ENCODE measurements at places on chromosomes 11 and 22.

DNA sequence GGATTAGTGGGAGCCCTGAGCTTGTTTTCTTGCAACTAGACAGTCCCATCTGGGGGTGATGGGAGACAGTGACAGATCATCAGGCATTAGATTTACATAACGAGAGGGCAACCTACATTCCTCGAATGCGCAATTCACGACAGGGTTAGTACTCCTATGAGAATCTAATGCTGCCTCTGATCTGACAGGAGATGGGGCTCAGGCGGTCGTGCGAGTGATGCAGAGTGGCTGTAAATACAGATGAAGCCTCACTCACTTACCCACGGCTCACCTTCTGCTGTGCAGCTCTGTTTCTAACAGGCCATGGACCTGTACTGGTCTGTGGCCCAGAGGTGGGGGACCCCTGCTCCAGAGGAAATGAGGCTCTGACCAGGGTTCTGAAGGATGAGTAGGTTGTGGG, 125.5 kb downstream of the FBXO7 start:
- no peak for DNase-seq

DNA sequence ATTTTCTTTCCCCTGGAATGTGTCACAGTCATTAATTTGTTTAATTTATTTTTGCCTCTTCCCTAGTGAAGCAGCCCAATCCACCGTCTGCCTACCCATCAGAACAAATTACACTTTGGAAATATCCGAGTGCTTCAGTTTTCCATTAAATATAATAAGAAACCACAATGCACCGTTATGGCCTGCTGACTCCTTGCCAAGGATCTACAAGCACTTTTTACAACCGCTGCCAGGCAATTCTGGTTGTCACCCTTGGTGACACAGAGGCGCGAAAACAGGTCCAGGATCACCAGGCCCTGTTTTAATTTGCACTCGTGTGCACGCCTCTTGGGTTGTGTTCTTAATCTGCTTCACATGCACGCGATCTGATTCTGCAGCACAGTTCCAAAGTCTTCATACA, 43.9 kb downstream of the KIRREL3 start:
- DNase-seq, result no peak

DNA sequence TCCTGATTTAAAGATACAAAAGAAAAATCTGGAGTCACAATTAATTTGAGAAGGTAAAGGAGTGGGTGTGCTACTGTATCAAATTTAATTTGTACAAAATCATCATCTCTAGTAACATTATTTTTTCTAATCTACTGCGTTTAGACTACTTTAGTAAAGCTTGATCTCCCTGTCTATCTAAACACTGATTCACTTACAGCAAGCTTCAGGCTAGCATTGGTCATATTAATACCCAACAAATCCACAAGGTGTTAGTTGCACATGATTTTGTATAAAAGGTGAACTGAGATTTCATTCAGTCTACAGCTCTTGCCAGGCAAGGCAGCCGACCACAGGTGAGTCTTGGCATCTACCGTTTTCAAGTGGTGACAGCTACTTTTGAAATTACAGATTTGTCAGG, at the start of gene FSHB:
Gene FSHB (plus strand): TSS at position 301 of the 400 bp plus-strand sequence. CDS start 889 bp downstream, outside the sequence.
- no peak for DNase-seq

GRCh38 chr11:116958246-116958645, 120.8 kb upstream of the APOA1 start:
- no peak for DNase-seq

DNA sequence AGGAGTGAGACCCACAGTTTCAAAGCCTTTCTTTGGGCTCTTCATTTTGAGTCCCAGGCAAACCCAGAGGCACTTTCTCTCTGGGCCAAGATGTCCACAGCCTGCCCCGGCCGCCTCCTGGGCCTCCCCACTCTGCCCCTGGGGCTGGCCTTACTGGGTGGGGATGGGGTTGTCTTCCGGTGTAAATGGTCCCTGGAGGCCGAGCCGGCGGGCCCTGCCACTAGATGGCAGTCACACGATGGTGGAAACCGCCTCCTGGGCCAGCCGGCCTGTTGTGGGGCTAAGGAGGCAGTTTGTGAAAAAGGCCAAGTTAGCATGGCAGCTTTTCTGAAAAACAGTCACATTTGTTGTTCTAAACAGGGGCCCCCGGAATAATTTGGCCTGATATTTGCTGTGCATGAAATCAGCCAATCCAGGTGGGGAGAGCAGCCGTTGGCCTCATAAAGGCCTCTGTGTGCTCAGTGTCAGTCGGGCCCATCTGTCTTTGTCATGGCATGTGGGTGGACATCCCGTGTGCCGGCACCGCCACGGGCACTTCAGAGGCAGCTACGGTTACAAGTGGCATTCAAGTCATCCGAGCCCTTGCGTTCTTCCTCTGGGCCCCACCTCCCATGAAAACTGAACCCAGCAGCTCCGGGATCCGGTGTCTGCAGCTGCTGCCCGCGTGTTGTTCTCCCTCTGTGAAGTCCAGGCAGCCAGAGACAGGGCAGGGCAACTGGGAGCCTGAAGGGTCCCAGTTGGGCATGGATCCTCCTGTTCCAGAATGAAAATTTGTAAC, 6.5 kb downstream of the MRPL23 start:
- DNase-seq, result no peak

GRCh38 chr11:123176785-123177184, 18.3 kb downstream of the CLMP start:
- DNase-seq, result no peak

DNA sequence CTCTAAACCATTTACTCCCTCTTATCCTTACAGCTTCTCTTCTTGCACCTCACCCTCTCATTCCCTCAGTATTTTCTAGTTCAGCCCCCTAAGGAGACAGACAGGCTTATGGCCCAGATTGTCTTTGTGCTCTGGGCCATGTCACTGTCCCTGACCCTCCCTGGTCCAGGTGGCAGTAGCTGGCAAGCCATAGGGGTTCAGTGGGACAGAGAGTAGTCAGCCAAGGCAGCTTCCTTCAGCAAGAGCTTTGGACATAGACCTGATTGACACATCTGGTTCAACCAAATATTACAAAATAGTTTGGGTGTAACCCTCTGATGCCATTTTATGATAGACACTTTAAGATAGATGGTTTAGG, 53.9 kb downstream of the NCAM1 start:
- DNase-seq, result no peak

- DNase-seq, result no peak
Measured at GRCh38 chr11:120188811-120189455, 21.9 kb upstream of the OAF start.

GRCh38 chr11:20112291-20113148, 47.8 kb downstream of the DBX1 start:
- no peak for DNase-seq

DNA sequence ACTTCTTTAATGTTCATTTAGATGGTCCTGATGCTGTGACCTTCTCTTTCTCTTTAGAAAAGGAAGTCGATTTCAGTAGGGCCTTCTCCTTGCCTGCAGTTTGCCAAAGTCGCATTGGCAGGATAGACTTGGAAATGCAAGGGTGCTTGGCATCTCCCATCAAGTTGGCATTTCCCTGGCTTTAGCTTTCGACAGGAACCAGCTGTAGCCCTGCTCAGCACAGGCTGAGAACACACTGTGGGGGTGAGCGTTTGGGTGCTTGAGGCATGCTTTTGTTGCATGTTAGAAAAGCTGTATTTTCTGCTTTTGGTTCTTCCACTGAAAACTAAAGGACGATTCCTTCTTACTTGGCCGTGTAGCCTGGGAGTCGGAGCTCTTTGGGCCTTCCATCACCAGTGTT, 37.7 kb downstream of the LDLRAD3 start:
- DNase-seq, result no peak

- DNase-seq, result no peak
Measured at GRCh38 chr11:13207665-13208594, 69.7 kb upstream of the BMAL1 start.

GRCh38 chr11:80443177-80443576, 1002.3 kb upstream of the TENM4 start:
- DNase-seq, result no peak

- DNase-seq, result no peak
Measured at GRCh38 chr11:127233998-127234397, 233.4 kb upstream of the KIRREL3 start.

DNA sequence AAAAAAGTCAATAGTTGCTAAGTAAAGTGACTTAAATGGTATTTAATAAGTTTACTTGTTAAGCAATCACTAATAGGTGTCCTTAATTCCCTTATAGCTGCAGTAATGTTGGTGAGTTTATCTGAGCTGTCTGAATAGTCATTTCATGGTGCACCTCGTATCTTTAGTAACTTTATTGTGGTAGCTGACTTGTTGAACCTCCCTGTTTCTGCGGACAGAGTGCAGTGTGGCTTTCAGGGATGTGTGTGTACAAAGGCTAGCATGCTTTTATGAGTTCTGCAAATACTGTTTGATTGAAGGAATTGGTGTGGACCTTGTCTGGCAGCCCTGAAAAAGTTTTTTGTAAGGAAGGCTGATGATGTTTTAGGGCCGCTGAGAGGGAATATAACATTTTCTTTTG, 2.6 kb downstream of the ZNRF3 start:
- no peak for DNase-seq

DNA sequence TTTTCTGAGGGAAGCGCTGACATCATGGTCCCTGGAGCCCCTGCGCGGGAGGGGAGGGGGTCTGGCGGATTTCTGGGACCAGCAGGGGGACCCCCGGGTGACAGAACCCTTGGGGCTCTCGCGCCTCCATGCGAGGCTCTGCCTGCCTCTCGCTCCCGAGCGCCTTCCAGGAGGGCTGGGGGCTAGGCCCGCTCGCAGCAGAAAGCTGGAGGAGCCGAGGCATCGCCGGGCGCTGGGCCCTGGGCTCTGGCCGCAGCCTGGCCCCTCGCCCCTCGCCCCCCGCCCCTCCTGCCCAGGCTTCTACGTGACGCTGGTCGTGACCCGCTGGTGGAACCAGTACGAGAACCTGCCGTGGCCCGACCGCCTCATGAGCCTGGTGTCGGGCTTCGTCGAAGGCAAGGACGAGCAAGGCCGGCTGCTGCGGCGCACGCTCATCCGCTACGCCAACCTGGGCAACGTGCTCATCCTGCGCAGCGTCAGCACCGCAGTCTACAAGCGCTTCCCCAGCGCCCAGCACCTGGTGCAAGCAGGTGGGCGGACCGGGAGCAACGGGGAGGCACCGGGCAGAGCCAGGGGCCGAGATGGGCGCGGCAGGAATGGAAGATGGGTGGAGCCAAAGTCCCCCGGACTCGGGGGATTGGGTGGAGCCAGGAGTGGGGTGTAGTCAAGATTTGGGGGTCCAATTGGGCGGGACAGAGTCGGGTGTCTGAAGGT, 5.4 kb downstream of the BEST1 start:
- no peak for DNase-seq

DNA sequence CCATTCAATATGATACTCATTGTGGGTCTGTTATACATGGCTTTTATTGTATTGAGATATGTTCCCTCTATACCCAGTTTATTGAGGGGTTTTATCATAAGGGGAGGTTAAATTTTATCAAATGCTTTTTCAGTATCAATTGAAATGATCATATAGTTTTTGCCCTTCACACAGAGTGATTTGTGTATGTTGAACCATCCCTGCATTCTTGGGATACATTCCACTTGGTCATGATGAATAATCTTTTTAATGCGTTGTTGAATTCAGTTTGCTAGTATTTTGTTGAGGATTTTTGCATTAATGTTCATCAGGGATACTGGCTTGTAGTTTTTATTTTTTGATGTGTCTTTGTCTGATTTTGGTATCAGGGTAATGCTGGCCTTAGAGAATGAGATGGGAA, 98.0 kb downstream of the ATG16L2 start:
- no peak for DNase-seq

Data from progenitor cell of endocrine pancreas (in vitro differentiated cells).